ENCODE measurements at places on chromosomes 6 and 20.
A peak's percentile ranks its signal among the peaks of the same experiment; 100 is the strongest.

DNA sequence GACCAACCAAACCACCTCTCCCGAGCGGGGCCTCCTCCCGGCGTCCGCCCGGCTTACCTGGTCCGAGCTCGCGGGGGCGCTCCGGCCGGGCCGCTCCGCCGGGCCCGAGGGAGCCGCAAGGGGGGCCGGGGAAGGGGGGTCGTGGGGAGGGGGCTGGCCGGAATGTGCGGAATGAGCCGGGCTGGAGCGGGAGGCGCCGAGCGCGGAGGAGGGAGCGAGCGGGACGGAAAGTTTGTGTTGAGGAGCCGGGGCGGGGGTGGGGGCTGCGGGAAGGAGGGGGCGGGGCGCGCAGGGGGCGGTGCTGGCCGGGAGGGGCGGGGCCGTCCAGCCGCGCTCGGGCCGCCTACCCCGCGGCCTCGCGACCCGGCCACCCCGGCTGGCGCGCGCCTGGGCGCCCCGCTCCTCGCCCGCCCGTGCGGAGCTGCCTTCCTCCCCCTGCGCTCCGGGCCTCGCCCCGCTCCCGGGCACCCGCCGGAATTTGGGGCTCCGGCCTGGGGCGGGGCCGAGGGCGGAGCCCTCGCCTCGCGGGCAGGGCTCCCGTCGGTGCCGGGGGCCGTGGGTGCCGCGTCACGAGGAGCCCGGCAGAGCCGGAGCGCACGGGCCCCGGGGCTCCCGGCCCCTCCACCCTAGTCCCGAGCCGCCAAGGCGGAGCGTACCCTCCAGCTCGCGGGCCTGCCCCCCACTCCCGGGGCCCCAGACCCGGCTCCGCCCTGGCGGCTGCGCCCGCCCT, at the start of gene TEAD3:
Gene TEAD3, minus strand, starts transcription at position 239 of the 730 bp plus-strand sequence.
- DNase-seq, result peak; percentile 31

- DNase-seq, result no peak
Measured at GRCh38 chr6:105326833-105327770, 75.8 kb downstream of the PREP start.

DNA sequence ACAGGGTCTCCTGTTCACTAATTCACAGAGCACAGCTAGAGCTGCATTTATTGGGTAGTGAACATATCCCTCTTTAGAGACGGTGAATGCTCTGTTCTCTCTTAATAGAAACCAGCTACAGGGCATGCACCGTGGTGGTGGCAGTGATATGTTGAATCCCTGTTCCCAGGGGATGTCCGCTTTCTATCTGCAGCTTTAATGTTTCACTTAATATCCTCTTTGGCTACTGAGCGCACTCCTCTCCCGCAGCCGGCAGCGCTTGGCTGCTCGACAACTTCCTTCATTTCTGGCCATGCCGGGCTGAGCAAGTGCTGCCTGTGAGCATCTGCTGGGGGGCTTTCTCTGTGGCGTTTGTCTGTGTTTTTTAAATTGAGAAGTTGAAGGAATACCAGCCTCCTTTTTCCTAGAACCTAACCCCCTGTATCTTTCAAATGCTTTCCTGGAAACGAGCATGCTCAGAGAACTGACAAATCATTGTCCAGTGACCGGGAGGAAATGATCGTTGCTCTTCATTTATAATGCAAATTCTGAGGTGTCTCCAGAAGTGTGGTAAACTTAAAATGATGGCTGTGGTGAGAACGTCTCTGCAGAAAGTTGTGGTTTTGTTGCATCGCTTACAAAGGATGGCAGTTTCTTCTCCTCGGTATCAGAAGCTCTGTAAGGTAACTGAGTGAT, 297.9 kb downstream of the UTRN start:
- DNase-seq, result peak; percentile 90

DNA sequence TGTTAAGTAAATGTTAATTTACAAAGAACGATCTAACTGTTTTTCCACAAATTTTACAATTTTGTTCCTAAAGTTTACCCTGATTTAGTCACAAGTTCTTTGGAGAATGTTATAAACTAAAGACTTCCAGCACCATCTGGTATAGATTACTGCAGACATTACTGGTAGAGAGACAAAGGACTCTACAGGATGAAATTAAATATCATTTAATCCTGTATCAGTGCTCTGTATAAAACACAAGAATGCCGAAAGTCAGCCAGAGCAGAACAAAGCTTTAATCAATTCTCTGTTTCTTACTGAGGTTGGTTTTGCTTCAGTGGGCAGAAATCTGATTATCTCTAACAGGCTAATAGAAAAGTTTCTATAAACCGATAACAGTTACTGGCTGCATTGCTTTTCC, 763.6 kb downstream of the TENT5A start:
- no peak for DNase-seq

DNA sequence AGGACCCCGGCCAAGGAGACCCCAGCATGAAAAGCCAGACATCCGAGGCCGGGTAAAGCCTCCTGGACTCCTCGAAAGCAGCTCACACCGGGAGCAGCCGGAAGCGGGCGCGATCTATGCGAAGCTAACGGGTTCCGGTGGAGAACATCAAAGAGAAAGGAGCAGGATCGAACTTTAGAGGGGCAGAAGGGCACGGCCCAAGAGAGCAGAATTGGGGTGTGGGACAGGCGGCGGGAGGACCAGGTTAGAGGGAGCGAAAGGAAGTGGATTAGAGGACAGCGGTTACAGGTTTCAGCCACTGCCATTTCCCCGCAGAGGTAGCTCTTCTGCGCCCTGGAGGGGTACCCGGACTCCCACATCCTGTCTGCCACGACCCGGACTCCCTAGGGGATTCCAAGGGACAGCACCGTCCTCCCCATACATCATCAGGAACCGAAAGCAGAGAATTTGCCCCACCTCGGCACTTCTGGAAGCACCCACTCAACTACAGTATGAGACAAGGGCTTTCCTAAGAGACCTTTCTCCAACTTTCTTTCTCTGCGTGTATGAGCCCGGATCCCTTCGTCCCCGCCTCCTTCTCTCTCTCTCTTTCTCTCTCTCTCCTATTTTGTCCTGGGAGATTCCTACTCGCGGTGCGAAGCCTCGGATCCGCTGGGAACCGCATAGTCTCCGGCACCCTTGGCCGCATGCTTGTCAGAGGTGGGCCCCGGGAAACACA, 507 bp upstream of the VGLL2 start:
- peak; percentile 6 for DNase-seq

DNA sequence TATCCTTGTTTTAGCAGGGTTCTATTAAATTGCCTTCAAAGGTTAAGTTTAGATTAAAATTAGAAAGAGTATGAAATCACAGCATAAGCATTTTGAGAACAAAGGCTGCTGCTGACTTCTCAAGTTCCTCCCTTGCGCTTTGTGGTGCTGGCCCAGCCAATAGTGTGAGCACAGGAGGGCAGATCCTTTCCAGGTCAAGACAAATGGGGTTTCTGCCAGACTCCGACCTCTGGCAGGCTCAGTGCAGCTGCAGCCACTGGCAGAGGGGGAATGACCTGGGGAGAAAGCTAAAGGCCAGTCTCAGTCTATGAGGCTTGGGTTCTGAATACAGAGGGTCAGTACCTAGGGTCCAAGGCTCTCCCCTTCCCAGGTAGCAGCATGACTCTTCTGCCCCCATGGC, 27.0 kb downstream of the CLIC5 start:
- no peak for DNase-seq

DNA sequence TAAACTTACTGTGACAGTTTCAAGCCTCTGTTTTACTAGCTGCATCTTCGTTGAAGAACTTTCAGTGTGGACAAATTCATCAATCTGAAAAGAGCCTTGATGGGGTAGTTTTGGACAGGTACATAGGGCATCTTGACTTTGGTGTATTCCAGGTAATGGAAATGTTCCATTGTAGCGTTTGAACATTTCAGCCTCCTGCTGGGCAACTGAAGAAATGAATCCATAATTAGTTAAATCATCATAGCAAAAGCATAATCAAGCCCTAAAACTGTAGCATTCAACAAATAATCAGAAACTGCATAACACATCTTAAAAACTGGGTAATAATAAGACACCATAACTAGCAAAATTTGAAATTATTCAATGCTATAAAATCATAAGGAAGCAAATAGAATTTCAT, 86.2 kb downstream of the AHI1 start:
- DNase-seq, result no peak

DNA sequence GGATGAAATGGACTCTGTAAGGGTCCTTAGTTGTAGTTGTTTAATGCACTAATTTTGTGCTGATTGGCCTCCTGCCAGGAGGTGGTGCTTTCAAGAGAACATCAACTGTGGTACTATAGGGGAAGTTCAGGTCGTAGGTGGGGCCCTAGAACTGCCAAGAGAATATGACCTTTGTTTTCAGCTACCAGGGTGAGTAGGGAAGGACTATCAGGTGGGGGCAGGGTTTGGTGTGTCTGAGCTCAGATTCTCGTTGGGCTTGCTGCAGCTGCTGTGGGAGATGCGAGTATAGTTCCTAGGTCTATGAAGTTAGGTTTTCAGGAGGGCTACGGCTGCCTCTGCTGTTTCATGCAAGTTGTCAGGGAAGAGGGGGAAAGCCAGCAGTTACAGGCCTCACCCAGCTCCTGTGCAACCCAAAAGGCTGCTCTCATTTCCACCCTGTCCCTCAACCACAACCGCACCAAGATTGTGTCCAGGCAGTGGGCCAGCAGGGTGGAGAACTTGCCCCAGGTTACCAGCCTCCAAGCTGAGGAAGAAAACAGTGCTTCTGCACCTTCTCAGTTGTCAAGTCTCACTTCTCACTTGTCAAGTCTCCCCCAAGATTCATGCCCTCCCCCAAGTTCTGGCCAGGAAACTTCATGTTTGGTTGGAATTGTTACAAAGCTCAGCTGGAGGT, 626.5 kb upstream of the MAP3K7 start:
- DNase-seq, result no peak

DNA sequence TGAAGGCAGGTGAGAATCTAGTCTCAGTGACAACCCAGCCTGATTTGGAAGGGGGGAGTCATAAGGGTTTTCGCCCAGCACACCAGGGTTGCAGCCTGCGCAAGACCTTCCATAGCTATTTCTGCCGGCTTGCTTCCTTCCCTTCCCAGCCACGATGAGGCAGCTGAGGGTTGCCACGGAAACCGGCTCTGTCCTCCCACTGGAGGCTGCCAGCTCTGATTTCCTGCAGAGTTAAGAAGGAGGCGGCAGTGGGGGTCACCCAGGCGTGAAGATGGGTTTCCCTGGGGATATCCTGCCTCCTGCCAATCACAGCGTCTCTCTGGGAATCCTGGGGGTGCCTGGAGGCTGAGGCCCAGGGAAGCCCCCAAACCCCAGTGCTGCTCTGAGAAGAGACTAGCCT, 23.1 kb upstream of the KCNB1 start:
- no peak for DNase-seq

DNA sequence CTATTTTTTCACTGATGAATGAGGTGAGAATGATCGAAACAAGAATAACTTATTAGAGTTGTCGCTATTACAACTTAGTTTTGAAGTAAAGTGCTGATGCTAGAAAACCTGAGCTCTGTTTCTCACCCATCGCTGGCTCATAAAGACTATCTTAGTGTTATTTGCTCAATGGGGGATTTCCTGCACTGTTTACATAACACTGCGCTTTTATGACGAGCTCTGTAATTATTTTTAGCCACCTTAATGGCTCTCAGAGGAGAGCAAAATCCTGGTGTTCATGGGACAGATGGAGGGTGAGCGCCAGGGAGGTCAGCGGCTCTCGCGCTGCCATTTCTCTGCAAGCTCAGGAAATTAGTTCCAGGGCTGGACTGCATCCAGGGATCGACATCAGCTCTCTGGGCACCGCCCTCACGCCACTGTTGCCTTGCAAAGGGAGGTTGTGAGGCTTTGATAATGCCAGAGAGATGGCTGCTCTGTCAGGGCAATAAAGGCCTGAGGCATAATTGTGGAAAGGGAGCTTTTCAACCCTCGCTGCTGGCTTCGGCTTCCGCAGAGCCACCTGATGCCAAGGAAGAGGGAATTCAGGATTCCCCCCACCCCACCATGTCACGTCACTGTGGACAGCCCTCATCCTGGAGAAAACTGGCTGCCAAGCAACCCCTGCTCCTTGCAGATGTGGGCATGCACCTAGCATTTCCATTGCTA, 72.0 kb downstream of the DACT2 start:
- no peak for DNase-seq

DNA sequence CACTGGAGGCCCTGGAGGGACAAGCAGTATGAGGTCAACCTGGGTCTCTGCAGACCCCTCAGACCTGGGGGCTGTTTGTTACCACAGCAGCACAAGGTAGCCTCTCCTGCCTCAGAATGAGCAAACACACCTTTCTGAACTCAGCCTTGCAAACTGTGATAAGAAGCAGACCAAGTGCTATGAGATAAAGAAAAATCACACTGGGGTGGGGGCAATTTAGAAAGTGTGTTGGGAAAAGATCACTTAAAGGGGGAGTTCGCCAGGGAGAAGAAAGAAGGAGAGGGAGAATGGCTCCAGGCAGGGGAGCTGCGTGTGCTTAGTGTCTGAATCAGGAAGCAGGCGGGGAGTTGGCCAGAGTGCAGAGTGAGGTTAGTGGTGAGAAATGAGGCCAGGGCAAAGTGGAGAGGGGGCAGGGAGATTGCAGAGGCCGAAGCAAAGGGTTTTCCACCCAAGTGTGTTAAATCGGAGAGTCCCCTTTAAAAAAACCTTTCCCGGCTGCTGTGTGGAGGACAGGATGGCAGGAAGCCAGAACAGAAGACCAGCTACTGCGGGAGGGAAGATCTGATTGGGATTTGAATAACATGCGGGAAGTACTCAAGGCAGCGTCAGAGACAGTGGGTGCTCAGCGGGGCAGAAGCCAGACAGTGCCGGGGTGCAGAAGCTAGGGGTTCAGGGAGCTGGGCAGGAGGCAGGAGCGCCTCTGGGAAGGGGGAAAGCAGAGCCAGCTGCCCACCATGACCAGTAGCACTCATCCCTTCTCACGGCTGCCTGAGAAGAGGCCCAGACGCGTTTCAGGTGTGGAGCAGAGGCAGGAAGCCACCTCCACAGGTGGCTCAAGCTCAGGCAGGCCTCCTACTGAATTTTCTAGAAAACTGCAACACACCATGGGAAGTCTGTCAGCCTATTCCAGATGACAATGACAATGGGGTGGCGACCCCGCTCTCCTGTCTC, 9.0 kb downstream of the ADA start:
- peak; percentile 51 for DNase-seq

GRCh38 chr6:48597951-48598350, 487.0 kb upstream of the PTCHD4 start:
- no peak for DNase-seq

- peak; percentile 35 for DNase-seq
Measured at GRCh38 chr20:44056010-44056698, 130.8 kb downstream of the JPH2 start.

GRCh38 chr6:89843070-89843469, 13.4 kb downstream of the CASP8AP2 start:
- no peak for DNase-seq

- DNase-seq, result no peak
Measured at GRCh38 chr20:9401371-9401770, 113.0 kb upstream of the LAMP5 start.

GRCh38 chr20:22939181-22939580, 95.9 kb upstream of the SSTR4 start:
- DNase-seq, result no peak

GRCh38 chr6:132405143-132405915, 4.1 kb upstream of the MOXD1 start:
- DNase-seq, result peak; percentile 15
